Activated gamma-delta T cell treated with Interleukin-2 at 50 U/mL for 16 hours (primary cell): ENCODE measurements at places on chromosomes 13 and 19.

DNA sequence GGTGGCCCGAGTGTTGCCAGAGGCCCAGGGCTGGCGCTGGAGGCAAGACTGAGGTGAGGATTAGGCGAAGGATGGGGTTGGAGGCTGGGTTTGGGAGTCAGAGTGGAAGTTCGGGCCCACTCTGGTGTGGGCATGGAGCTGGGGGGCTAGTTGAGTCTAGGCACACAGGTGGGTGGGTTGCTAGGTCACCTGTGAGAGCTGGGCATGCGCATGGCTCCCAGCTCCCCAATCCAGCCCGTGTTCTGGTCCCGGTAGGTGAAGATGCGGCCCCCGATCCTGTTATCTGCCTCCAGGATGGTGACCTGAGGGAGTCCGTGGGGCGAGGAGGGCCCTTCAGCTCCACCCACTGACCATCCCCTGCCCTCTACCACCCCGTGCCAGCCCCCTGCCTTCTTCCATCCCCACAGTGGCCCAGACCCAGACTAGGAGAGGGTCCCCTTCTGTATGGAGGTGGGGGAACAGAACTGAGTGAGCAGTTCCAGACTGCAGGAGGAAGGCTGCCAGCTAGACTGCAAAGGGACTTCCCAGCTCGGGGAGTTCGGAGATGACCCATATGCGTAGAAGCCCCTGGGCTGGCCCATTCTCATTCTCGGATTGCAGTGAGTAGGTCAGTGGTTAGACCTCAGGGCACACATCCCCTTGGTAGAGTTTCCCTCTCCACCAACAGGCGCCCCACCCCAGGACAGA lies 1.7 kb downstream of the IL4I1 start:
- no peak for DNase-seq

- no peak for DNase-seq
Observed at GRCh38 chr19:38429055-38429810, 3.2 kb upstream of the RASGRP4 start.

DNA sequence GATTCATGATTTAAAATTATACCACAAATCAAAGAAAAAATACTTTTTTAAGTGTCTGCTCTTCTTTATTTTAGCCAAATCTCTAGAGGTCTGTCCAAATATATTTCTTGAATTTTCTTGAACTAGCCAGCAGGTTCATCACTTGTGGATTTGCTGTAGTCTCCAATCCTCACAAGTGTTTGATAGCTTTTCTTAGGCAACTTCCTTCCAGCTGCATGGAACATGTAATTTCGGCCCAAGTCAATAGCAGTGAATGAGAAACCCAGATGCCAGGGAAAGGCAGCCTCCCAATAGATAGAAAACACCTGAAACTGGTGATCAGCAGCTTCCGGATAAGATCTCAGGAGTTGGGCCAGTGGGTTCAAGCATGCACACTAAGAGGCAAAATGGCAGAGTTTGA lies 15.6 kb upstream of the RNASEH2B start:
- DNase-seq: no peak

- DNase-seq: no peak
Observed at GRCh38 chr13:44149821-44150220, 223.8 kb upstream of the SERP2 start.

GRCh38 chr13:42623916-42624315 lies 50.0 kb downstream of the TNFSF11 start:
- DNase-seq: no peak

DNA sequence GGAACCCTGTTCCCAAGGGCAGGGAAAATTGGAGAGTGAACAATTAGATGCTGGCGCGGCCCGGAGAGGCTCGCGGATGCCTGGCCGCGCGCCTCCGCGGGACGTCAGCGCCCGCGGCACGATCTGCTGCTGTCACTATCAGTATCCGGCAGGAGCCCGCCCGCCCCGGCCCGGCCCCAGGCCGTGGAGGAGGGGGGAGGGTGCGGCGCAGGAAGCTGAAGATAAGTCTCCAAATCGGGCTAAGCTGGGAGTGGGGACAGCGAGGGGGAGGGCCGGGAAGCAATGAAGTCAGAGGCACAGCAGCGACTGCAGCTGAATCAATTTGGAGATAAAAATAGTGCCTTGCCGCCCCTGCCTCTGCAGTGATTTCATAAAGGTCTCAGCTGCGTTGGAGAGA lies 441.5 kb upstream of the KLF12 start:
- DNase-seq: peak; percentile 39

- peak; percentile 79 for DNase-seq
Observed at GRCh38 chr19:12965017-12965811, 4.2 kb upstream of the DAND5 start.

DNA sequence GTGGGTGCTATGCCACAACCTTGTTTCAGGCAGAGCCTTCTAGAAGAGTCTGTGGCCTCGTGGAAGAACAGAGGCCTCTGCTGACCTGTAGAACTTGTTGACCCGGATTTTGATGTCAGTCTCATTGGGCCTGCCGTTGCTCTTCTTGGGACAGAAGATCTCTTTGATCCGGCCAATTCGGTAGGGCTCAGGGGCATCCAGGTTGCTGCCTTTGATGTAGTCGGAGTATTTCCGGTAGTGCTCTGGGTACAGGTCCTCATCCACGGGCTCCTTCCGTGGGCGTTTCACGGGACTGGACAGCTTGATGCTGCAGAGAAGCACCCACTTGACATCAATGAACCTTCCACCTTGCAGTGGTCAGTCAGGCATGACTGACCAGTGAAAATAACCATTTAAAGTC lies 24.0 kb upstream of the EIF3G start:
- DNase-seq: no peak

DNA sequence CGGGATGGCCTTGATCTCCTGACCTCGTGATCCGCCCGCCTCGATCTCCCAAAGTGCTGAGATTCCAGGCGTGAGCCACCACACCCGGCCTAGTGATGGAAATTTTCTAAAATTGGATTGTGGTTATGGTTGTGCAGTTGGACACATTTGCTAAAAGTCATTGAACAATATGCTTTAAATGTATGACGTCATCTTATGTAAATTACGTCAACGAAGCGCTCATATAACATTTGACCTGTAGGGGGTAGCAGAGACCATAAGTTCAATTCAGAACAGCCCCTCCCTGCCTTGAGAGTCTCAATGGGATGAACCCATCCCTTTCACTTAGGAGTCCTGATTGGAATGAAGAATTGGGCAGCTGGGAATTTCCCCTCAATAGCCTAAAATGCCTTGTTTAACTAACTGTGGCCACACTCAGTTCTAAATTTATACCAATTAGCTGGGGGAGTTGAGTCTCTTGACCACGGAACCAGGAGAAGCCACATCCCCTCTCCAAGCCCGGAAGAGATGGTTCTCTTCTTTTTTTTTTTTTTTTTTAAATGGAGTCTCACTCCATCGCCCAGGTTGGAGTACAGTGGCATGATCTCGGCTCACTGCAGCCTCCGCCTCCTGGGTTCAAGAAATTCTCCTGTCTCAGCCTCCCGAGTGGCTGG lies 15.2 kb upstream of the TLE6 start:
- DNase-seq: peak; percentile 50

DNA sequence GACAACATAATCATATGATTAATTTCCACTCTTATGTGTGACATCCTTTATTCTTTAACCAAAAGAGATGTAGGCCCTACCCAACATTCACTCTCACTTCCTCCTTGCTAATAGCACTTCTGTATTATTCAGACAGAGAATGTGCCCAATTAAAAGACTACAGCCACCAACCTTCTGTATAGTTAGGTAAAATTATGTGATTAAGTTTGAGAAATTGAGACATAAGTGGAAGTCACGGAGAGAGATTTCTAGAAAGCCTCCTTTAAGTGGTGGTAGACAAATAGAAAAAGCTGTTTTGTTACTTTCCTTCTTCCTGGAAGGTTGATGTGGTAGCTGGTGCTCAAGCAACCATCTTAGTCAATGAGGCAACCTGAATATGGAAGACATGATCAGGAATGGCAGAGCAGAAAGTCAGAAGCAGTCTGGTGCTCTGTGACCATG lies 14.8 kb downstream of the EPSTI1 start:
- DNase-seq: no peak

- DNase-seq: no peak
Observed at GRCh38 chr19:410243-410781, 1.4 kb upstream of the C2CD4C start.

- DNase-seq: no peak
Observed at GRCh38 chr13:109224033-109224432, 562.4 kb downstream of the IRS2 start.

DNA sequence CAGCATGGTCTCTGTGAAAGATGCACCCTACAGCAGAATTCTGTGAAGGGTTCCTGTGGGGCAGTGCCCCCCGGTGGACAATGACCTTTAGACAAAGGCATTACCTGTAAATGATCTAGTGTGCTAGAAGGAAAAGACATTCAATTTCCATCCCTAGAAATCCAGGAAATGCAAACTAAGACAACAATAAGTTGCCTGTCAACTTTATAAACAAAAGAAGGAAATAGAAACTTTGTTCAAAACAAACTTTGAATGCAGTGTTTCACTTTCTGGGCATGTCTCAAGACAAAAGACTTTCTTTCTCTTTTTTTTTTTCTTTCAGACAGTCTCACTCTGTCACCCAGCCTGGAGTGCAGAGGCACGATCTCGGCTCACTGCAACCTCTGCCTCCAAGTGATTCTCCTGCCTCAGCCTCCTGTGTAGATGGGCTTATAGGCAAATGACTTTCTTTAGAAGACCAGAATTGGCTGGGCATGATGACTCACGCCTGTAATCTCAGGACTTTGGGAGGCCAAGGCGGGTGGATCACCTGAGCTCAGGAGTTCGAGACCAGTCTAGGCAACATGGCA lies 15.5 kb downstream of the TEX101 start:
- DNase-seq: peak; percentile 24

DNA sequence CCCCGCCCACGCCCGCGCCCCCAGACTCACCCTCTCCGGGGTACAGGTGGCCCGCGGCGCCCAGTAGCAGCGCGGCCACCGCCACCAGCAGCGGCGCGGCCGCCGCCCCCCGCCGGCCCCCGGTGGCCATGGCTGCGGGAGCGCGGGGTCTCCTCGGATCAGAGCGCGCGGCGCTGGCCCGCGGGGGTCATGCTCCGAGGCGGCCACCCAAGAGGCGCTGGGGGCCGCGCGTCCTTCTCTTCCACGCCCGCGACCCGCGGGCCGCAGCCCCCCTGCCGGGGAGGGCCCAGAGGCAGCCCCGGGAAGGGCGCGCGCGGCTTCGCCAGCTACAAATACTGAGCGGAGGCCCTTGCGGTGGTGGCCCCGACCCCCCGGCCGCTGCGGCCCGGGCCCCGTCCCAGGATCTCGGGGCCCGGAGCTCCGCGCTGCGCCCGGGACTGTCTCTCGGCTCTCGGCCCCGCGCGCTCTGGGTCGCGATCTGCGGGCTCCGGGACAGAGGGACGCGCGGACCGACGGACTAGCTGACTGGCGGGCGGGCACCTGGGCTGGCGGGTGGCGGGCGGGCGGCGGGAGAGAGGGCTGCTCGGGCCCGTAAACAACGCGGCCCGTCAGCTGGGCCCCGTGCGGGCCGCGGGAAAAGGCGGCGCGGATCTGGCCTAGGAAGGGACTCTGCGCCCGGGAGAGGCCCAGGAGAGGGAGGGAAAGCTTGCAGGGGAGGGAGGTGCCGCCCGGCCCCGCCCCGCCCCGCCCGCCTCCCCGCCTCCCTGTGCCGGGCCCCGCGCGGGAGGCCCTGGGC lies at the start of gene INSR:
Gene INSR (minus strand): TSS at position 653 of the 796 bp plus-strand sequence. CDS start 523 bp downstream, at position 130.
- no peak for DNase-seq

- DNase-seq: no peak
Observed at GRCh38 chr13:98976941-98977340, 923 bp downstream of the DOCK9 start.

DNA sequence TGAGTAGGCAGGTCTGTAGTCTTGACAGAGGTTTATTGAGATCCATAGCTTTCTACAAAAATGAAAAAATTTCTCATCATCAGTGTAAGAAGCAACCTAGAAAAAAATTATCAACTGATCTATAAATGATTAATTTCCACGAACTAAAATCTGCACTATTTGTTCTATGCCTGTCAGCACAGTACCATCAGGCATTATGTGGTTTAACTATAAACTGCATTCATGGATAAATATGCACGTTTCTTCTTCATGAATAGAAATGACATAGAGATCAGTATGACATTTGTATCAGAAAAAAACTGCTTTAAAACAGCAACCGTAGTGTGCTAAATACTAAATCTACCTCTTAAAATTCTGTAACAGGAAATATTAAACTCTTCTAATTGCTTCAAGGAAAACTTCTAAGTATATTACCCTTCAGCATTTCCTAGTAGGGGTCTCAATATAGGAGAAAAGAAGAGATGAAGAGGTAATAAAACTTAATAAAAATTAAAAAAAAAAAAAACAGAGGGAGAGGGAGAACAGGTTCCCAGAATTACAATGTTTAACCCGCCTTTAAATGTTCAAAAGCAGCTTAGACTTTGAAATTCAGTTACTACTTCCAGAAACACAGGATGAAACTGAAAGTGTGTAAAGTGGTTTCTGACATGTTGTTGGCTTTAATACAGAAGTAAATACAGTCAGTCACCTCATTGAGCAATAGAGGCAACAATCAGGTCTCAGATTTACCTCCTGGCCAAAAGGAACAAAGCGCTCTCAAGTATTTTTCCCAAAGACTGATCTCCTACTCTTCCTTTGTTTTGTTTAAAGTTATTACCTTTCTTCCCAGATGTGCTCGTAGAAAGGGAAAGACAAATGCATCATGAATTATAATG lies 144.4 kb downstream of the DIAPH3 start:
- no peak for DNase-seq

- no peak for DNase-seq
Observed at GRCh38 chr13:111531505-111531904, 211.1 kb downstream of the TEX29 start.

DNA sequence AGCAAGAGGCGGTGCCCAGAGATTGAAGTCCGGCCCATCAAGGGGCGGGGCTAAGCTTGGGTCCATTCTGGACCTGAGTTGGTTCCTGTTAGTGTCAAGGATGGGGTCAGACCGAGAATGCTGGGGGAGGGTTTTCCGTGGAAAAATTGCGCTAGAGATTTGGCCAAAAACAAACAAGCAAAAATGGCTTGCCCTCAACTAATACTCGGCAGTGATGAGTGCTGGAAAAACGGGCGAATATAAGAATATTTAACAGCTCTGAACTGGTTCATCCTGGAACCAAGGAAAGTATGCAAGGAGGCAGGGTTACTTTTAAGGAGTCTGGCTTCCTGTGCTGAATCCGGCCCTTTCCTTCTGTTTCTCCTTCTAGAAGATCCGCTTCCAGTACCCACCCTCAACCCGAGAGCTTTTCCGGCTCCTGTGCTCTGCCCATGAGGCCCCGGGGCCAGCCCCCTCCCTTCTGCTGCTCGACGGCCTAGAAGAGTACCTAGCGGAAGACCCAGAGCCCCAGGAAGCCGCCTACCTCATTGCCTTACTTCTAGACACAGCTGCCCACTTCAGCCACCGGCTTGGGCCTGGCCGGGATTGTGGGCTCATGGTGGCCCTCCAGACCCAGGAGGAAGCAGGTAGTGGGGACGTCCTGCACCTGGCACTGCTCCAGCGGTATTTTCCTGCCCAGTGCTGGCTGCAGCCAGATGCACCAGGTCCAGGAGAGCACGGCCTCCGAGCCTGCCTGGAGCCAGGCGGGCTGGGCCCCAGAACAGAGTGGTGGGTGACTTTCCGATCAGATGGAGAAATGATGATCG lies 880 bp downstream of the SWSAP1 start:
- DNase-seq: peak; percentile 77

- no peak for DNase-seq
Observed at GRCh38 chr13:104943331-104943730, 1592.1 kb downstream of the EFNB2 start.

- peak; percentile 4 for DNase-seq
Observed at GRCh38 chr19:53432088-53432661, 391 bp downstream of the ZNF761 start.
